ENCODE measurements at places on chromosomes 5 and 9.
A peak's percentile ranks its signal among the peaks of the same experiment; 100 is the strongest.

- DNase-seq, result no peak
These were observed 21.0 kb upstream of the ERCC6L2 start for GRCh38 chr9:95854386-95855020.

DNA sequence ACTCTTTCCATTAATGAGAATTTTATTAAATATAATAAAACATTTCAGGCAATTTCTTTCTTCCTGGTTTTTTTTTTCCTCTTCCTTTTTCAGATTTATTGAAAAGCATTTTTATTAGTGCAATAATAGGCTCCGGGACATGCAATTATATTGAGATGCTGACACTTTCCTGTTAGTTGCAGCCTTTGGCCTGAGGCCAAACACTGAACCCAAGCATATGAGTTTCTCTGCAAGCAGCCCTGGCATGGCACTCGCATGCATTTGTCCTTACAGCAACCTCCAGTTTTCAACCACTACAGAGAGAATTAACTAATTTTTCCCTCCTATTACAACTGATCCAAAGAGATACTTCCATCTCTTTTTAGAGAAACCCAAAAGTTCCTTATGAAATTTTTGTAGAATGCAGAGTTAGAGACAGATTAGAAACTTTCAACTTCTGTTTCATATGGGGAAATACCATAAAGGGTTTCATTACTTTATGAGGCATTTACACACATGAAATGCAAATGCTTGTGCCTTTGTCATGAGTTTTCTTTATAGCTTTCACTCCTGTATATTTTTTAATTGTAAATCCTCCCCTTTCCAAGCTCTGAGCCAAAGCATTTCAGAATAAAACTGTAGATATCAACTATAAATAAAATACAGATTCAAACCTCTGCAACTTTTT is 183.0 kb downstream of the CETN3 start:
- peak; percentile 12 for DNase-seq

DNA sequence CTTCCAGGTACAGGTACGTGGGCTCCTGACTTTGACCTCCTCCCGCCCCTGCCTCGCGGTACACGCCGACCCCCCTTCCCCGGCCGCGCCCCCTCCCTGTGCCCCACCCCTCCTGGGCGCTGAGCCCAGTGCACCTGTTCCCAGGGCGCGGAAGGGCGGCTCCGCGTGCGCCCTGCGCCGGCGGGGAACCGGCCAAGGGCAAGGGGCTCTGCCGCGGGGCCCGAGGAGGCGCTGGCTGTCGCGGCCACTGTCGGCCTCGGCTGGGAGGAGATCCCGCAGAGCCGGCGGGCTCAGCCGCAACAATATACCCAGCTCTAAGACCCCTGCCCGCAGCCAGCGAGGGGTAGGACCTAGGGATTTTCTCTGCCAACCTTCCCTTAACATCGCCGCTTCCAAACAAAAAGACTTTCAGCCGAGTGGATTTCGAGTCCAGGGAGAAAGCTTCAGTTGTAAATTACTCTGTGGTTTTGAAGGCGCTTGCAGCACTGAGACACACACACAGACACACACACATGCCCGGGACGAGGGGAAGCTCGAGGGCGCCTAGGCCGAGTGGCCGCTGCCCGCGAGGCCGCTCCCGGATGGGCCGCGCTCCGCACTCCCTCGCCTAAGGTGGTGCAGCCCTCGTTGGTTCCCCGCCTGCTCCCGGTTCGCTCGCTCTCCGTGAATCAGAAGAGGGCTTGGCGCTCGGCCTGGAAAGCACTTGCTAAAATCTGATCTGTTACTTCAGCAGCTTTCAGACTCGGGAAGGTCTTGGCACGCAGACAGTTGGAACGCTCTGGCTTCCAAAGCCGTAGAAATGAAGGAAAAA is 1.2 kb downstream of the FGF18 start:
- DNase-seq, result no peak

DNA sequence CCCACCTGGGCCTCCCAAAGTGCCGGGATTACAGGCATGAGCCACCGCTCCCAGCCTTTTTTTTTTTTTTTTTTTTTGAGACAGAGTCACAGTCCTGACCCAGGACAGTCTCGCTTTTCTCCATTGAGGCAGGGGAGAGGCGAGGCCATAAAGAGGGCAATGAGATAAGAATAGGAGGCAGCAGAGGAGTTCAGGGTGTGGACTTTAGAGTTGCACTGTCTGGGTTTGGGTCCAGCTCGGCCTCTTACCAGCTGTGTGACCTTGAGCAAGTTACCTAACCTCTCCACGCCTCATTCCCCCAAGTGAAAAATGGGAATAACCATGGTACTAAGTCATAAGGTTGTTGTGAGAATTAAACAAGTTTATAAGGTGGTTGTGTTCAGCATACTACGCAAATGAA is 24.6 kb upstream of the ANKH start:
- DNase-seq, result no peak

GRCh38 chr5:9932770-9933169 is 302.6 kb upstream of the TAS2R1 start:
- DNase-seq, result no peak

DNA sequence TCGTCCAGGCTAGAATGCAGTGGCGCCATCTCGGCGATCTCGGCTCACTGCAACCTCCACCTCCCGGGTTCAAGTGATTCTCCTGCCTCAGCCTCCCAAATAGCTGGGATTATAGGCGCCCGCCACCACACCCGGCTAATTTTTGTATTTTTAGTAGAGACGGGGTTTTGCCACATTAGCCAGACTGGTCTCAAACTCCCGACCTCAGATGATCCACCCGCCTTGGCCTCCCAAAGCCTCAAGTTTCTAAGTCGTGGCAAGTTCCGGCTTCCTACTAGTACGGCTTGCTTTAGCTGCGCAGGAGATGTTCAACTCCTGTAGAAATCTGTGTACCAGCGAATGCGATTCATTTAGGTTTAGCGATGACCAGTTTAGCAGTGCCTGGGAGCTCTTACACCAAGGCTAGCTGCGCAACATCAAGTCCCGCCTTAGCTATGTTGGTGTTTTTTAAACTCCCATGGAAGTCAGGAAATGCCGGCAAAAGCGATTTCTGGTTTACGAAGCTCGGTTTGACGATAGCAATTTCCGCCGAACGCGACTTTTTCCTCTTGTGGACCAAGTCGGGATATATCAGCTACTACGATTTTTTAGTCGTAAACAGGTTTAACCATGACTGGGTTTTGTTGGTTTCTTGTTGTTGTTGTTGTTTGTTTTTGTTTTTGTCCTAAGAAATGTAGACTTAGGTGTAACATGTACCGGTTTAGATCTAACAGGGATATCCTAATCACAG is 46.4 kb downstream of the ANXA2R start:
- no peak for DNase-seq

GRCh38 chr5:72407541-72407940 is 87.4 kb downstream of the PTCD2 start:
- DNase-seq, result no peak

- DNase-seq, result no peak
These were observed 30.4 kb downstream of the PWWP2A start for GRCh38 chr5:160088805-160089204.

DNA sequence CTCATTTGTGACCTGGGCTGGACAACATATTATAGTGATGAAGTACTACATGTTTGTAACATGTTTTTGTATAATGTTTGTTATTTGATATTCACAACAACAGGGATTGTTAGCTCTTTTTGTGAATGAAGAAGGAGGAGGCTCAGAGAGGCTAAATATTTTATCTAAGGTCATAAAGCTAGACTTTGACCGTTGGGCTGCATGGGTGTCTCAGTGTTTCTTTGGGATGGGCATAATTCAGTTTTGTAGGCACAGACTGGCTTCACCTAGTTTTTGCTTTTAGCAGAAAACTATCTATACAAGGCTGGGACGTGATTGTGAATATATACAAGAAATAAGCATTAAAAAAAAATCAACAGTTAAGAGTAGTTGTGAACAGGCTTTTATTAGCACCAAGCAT is 15.0 kb upstream of the GNG10 start:
- DNase-seq, result no peak

- no peak for DNase-seq
These were observed 1.8 kb downstream of the ELAVL2 start for GRCh38 chr9:23823986-23824829.

GRCh38 chr5:177966009-177966838 is 29.8 kb downstream of the PROP1 start:
- no peak for DNase-seq

DNA sequence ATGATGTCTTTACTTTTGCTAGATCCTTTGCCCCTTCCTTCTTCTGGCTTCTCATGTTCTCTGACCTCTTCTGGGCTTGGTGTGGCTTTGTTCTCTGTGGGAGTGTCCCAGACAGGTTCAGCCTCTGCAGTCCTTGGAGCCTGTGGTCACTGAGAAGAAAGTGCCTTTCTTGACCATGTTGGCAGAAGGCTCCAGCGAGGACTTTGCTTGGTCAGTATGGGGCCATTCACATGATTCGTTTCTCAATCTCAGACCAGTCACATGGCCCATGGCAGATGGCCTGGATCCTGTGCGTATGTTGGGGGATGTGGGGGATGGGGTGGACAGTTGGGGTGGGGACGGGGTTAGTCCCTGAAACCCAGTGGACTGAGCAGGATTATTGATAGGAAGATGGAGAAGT is 274.1 kb downstream of the ARHGAP26 start:
- no peak for DNase-seq

GRCh38 chr9:136558373-136558772 is 12.5 kb upstream of the NOTCH1 start:
- no peak for DNase-seq

DNA sequence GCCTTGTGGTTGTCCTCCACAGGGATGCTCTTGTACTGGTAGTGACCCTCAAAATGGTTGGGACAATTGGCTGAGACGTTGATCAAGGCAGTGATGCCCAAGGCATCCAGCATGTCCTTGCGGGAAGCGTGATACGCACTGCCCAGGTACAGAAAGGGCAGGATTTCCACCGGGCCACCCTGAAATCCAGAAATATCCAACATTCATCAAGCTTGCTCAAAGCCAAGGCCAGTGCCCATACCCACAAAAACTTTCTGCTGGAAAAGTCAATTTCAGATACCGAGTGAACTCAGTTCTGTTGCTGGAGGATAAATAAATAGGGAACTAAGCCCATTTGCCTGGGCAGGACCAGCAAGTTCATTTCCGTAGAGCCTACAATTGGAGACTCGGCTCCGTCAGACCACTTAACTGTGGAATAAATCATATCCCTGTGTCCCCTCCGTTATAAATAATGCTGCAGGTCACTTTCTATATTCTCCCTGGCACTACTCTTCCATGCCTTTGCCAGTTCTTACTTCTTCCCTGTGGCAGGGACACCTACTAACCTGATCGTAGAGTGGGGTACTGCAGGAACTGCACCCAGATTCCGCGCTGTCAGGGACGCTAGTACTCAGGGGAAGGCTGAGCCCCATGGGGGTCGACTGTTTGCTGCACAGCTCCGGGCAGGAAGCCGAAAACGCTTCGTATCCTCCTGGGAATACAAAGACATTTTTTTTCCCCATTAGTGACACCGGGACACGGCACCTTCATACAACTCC is 1.2 kb downstream of the DUSP1 start:
- peak; percentile 30 for DNase-seq

GRCh38 chr5:11724940-11725339 is 179.3 kb downstream of the CTNND2 start:
- DNase-seq, result no peak

DNA sequence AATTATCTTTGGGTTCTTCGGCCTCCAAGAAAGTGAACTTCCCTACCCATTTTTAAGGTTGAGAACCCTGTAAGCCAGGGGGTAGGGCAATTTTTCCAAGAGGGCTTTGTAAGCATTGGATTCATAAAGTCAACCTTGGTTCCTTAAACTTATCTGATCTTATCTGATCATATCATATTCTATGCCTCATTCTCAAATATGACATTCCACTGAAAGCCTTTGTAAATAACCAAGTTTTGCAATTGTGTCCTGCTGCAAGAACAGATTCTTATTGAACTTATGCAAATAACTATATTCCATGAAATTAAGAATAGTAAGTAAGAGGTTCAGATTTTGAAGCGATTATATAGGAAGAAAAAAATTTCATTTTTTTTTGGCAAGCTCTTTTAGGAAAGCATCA is 649.5 kb downstream of the LRRC70 start:
- no peak for DNase-seq

DNA sequence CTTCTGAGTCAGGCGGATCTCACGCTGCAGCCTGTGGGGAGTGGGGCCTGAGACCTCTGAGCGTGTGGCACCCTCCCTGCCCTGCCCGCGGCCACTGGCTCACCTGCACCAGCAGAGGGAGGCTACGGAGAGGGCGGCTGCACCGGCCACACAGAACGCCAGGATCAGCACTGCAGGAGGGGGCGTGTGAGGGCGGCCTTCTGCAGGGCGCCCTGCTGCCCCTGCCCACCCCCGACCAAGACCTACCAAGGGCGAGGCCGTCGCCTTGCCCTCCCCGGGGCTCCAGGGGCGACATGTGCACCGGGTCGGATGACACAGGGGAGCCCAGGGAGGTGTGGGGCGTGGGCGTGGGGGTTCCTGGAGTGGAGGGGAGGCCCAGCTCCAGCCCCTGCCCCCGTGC is 5.4 kb downstream of the NPDC1 start:
- DNase-seq, result no peak

DNA sequence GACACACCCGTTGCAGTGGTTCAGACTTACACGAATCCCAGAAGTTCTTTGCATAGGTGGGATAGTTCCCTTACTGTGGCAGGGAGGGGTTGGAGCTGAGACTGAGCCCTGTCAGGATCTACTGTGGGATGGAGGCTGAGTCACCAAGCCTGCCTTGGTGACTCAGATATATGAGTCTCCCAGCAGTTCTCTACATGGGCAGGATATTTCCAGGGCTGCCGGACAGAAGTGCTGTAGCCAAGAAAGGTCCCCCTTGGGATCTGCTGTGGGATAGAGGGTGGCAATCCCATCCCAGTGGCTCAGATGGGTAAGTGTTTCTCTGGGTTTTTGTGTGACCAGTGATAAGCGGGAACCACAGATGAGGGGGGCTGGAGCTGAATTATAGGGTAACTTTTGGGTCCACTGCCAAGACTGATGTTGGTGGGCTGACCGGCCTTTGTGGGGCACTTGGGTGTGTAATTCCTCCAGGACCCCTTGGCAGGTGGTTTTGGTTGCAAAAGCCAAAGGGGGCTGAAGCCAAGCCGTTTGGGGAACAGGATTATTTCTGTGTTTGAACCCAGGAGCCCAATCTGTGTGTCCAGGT is 18.7 kb downstream of the XRCC4 start:
- no peak for DNase-seq

- DNase-seq, result no peak
These were observed 194.8 kb upstream of the FBXL7 start for GRCh38 chr5:15304914-15305834.

DNA sequence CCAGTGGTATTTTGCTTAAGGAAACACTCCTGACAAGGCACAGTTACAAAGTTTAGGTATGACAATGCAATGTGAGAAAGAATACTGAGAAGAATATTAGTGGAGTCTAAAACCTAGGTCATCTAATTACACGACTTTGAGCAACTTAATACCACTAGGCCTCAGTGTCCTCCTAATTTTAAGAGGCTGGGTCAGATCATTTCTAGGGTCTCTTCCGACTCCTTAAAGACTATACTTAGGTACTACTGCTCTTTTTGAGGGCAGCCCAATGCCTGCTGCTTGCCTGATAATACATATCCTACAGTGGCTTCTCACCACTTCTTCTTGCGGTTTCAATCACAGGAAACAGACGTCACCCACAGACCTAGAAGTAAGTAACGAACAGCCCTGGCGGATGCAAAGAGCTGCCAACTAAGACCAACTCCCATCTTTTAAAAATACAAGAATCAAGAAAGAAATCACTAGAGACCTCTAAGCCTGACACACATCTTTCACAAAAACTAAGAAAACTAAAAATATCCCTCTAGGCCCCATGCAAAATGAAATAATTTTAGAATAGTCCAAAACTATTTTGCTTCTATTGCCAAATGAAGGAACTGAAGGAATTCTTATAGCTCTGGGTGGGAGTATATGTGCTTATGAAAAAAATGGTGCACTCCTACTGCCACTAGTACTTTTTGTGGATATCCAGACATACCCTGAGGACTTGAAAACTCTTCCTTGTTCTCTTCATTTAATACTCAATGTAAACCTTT is 13.1 kb downstream of the DIAPH1 start:
- DNase-seq, result peak; percentile 59
